ENCODE measurements at places on chromosomes 7 and 10. TPM values are rescaled to one million over a fixed set of nuclear protein-coding genes. Genes with fewer than 3 reads are reported as not detected.

GRCh38 chr10:43380610-43381222 lies 9.3 kb downstream of the FXYD4 start:
- H3K4me1 ChIP-seq, result no peaks in the 10 kb centered on the region
- H3K27me3 ChIP-seq, result no peaks in the 10 kb centered on the region
- H3K4me3 ChIP-seq, result no peak overlapping the region
- no peak for DNase-seq
- no peak overlapping the region for H3K27ac ChIP-seq

DNA sequence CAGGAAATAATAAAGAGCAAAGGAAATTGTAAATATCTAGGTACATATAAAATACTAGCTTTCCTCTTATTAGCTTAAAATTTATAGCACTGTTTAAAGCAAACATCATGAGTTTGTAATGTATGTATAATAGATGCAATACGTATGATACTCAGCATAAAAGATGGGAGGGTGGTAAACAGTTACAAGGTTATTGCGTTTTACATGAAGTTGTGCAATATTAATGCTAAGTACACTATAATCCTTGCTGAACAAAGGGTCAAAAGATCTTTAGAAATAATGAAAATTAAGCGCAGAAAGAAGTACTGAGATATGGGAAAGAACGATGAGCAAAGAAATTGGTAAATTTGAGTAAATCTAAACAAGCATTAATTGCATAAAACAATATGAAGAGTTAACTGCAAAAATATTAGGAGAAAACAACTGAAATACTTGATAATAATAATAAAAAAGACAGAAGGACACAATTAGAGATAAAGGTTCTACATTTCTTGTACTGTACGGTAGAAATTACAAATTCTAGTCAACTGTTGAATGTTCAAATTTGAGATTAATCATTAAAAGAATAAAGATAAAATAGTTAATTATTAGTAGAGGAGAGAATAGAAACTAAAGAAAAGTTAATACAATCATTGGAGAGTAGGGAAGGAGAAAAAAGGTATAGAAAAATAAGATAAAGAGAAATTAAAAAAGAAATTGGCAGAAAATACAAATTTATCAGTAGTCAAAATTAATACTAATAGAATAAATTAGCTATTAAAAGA lies 17.9 kb downstream of the C10orf67 start:
- H3K36me3 ChIP-seq, result no peaks in the 10 kb centered on the region
- no peaks in the 10 kb centered on the region for H3K4me1 ChIP-seq
- H3K27ac ChIP-seq, result no peak overlapping the region
- DNase-seq, result no peak

- H3K4me3 ChIP-seq, result no peak overlapping the region
- no peak for DNase-seq
- H3K27me3 ChIP-seq, result no peaks in the 10 kb centered on the region
- H3K4me1 ChIP-seq, result no peaks in the 10 kb centered on the region
- H3K27ac ChIP-seq, result no peak overlapping the region
- H3K36me3 ChIP-seq, result no peaks in the 10 kb centered on the region
Measured at GRCh38 chr10:24814568-24815313, 91.1 kb upstream of the ARHGAP21 start.

FFAR4 gene
- total RNA-seq, result 1.5 TPM

WNT16 gene
- 7.4 TPM for total RNA-seq

Measured in vagina (tissue), 2 donors.